Activated naive CD4-positive, alpha-beta T cell treated with anti-CD3 and anti-CD28 coated beads, Interleukin-2, amount 10 ng/mL, durations not matched to agents 5 hours and 36 hours (primary cell): ENCODE measurements at places on chromosomes 13 and 19. TPM values are rescaled to one million over a fixed set of nuclear protein-coding genes. Genes with fewer than 3 reads are reported as not detected.

Gene PSG5
- not detected for total RNA-seq

Gene LILRB2
- not detected for total RNA-seq

Gene PALM3
- not detected for total RNA-seq

Gene TNFSF11
- total RNA-seq: 0.55 TPM

Gene NOTCH3
- not detected for total RNA-seq

Gene GAPDHS
- total RNA-seq: not detected

Gene RASL11A
- 0.70 TPM for total RNA-seq

Gene GRIN3B
- total RNA-seq: not detected

Gene LHB
- not detected for total RNA-seq

Gene CEBPA
- 0.08 TPM for total RNA-seq

Gene TINCR
- 0.55 TPM for total RNA-seq

Gene SPINT2
- 12.6 TPM for total RNA-seq

Gene ZNF556
- not detected for total RNA-seq

Gene PROZ
- not detected for total RNA-seq

Gene TMEM190
- total RNA-seq: not detected

Gene HIF3A
- not detected for total RNA-seq

Gene MUC16
- total RNA-seq: not detected

Gene URAD
- total RNA-seq: not detected

Gene MAP4K1
- total RNA-seq: 273 TPM

Gene CEACAM21
- 116 TPM for total RNA-seq

Gene CYP4F3
- not detected for total RNA-seq

Gene FLT1
- 1.4 TPM for total RNA-seq

Gene RAB8A
- total RNA-seq: 112 TPM

Gene GSX1
- total RNA-seq: not detected

Gene UQCRFS1
- 28.5 TPM for total RNA-seq

Gene PVR
- total RNA-seq: 2.9 TPM

Gene PRSS57
- not detected for total RNA-seq

Gene N4BP2L1
- 46.4 TPM for total RNA-seq

Gene OLFM4
- total RNA-seq: not detected

Gene HPN
- total RNA-seq: not detected

Gene HCST
- total RNA-seq: 195 TPM

Gene ZGLP1
- total RNA-seq: 1.6 TPM

Gene C19orf33
- not detected for total RNA-seq

Gene KIR2DL1
- total RNA-seq: not detected

Gene KLK6
- total RNA-seq: not detected

Gene TLE6
- 2.1 TPM for total RNA-seq

Gene SOX21
- not detected for total RNA-seq

Gene TLE5
- 817 TPM for total RNA-seq

Gene CEACAM7
- total RNA-seq: not detected

Gene ZNF8
- 6.2 TPM for total RNA-seq

Gene ACP7
- total RNA-seq: not detected

Gene LRFN3
- 13.0 TPM for total RNA-seq

Gene MCEMP1
- total RNA-seq: not detected

Gene RASAL3
- total RNA-seq: 130 TPM

Gene CYP4F2
- total RNA-seq: not detected

Gene DACH1
- total RNA-seq: not detected
